Putamen (tissue), 1 donor: ENCODE measurements at places on chromosomes 11 and 22.
A peak's percentile ranks its signal among the peaks of the same experiment; 100 is the strongest.

DNA sequence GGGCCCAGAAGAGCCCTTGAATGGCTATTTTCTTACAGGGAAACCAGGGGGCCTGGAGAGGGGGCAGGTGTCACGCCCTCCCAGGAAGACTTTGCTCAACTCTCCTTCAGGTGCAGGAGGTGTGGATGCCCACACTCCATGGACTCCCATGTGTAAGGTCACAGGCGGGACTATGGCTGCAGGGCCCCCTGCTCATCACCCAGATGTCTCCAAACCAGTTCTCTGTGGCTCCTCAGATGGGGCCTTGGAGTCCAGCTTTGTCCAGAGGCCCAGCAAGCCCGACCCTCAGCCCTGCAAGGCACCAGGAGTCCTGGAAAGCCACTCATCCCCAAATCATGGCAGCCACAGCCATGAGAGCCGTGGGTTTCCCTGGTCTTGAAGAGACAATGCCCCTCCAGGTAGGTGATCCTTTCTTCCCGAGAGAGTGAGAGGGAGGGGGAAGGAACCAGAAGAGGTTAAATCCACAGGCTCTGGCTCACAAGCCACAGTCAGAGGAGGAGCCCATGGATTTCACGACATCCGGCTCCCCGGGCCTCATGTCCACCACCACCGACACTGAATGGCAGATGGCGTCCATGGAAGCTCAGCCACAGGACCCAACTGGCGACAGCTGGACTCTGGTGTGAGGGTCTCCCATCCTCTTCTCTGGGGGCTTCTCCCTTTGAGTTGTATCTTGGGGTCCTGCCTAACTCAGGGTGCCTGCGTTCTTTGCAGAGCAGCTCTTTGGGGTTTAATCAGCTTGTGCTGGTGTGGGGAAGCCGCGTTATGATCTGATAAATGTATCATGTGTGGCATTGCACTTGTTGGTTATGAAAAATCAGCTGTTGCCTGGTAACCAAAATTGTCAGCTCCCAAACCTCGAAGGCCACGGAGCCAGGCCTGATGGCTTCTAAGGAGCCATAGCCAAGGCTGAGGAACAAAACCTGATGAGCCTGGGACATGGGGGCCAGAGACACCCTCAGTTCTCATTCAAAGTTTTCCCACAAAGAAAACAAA is 620.4 kb downstream of the BRD1 start:
- DNase-seq: no peak

DNA sequence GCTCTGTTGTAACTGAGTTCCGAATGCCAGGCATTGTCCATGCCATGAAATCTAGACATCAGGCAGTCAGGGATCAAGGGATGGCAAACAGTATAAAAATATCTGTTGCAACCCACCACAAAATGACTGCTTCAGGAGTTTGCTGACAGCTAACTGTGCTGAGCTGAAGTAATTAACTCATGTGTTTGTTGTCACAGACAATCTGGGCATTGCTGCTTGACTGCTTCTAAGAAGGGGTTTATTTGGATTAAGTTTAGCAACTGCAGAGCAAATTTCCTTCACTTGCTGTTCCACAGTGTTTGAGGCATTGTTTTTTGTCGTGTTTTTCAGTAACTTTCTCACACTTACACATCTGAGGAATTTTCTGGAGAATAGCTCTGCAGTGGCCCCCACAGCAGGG is 30.4 kb downstream of the BSX start:
- no peak for DNase-seq

GRCh38 chr11:119791047-119791446 is 62.0 kb upstream of the NECTIN1 start:
- no peak for DNase-seq

DNA sequence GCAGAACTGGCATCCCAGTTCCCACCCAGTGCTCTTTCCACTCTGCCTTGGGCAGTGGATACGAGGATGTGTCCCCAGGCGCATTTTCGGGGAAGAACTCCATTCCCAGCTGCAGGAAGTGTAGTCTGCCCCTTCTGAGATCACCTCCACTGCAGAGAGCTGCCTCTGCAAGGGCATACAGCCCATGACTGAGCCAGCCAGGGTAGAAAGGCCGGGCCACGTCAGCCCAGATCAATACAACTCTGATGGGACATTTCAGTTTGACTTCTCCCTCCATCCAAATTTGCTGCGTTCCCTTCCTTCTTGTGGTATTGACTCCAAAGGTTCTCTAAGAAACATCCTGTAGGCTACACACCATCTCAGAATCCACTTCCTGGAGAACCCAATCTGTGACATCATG is 19.7 kb downstream of the MOGAT2 start:
- no peak for DNase-seq

DNA sequence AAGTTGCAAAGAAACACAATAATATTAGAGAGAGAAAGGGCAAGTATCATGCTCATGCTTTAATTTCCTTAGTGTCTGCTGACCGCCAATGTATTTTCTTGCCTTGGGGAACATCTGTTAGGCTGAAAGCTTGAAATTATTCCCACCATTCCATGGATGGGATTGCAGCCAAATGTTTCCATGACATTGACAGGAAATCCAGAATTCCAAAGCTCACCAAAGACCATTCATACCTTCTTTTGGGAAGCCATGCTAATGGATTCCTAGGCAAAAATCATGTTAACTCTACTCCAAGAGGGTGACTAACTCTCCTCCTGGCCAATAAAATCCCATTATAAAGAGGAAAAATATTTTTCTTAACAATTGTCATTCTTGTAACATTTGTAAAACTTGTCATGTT is 661.4 kb upstream of the FAT3 start:
- no peak for DNase-seq

DNA sequence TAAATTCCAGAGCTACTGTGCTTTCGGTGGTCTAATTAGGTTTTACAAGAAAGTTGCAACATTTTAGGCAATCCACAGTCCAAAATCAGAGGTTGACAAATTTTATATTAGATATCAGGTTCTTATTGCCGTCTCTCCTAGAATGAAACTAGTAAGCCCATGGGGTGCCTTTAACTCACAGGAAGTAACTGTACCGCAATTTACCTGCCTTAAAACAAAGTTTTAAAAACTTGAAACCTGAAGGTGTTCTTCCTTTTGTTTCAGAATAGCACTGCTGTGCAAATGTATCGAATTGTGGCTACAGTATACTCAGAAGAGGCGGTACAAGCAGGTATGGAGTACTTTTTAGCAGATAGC is 77.2 kb downstream of the PISD start:
- DNase-seq: no peak

- no peak for DNase-seq
Measured at GRCh38 chr22:22571862-22572261, 12.8 kb upstream of the PRAME start.

- DNase-seq: no peak
Measured at GRCh38 chr11:100980156-100980555, 149.5 kb downstream of the PGR start.

DNA sequence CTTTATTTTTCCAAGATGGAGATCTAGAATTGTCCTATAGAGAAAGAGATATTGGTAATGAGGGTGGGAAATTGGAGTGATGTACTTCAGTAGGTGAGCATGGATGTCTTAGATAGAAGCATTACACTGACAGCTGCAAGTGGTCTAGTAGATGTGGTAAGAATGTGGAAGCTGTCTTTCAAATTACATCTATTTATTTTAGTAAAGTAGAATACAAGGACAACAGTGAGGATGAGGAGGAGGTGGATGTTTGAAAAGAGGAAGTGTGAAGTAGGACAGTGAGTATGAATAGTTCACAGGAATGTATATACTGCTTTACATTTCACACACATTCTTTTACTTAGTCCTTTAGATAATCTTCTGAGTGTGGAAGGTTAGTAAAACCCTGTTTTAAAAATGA is 64.2 kb downstream of the HIPK3 start:
- no peak for DNase-seq

- peak; percentile 15 for DNase-seq
Measured at GRCh38 chr11:26960281-26960680, 33.6 kb upstream of the FIBIN start.

GRCh38 chr11:74312326-74312725 is 886 bp upstream of the P4HA3 start:
- DNase-seq: no peak

DNA sequence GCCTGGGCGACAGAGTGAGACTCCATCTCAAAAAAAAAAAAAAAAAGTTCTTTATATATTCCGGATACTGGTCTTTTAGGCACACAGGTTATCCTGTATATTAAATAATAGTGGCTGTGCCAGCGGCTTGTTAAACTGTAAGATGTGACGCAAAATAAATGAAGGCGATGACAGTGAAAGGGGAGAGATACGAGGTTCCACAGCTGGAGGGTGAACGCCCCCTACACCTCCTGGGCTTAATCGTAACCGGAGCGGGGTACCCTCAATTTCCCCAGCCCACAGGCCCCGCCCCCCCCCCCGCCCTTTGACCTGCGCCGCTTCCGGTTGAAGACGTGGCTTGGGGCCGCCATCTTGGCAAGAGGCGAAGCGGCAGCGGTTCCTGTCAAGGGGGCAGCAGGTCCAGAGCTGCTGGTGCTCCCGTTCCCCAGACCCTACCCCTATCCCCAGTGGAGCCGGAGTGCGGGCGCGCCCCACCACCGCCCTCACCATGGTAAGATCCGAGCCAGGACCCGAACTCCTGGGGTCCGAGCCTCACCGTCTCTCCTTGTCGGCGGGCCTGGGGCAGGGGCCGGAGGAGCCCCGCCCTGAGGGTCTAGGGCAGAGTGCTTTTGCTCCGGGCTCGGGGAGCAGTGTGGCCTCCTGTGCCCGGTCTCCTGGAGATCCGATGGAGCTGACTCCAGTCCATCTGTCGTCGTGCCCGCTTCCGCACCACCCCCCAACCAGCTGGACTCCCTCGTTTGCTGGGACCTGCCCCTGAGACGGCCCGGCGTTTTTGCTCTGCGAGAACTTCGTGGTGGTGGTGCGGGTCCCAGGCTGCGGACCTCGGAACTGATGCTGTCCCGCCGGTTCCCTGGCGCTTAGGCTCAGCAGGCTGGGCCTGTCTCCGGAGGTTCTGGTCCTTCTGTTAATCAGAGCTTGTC is at the start of gene ARCN1:
TSS of gene ARCN1 (plus strand) at position 349 of the 920 bp plus-strand sequence. CDS start at position 488, 139 bp downstream.
- peak; percentile 81 for DNase-seq

- no peak for DNase-seq
Measured at GRCh38 chr11:68048681-68049508, 10.1 kb downstream of the TCIRG1 start.

DNA sequence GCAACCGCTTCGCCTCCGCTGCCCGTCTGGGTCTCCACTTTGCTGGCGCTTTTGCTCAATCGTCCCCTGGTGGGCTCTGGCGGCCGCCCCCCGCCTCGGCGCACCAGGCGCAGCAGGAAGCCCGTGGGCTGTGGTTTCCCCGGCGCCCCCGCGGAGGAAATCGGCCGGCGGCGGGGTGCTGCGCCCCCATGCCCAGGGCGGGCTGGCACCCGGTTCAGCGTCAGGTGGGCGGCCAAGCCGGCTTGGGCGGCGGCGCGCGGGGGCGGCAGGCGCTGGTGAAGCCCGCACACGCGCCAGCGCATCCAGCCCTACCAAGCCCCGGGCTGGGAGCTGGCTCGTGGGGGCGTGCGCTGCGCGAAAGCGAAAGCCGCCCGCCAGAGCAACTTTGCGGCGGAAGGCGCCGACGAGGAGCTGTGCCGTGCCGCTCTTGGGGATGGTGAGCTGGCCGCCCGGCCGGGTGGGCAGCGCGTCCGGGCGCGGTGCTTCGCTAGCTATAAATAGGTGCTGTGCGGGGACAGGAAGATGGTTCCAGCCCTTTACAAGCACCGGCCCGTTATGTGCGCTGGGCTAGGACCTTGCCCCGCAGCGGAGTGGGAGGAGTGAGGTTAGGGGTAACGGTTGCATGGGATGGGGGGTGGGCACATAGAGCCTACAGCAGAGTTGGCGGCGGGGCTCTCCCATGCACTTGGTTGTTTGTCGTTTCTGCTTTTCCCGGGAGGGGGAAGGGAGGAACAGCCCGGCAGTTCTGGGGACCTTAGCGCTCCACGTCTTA is 25.0 kb upstream of the SUSD2 start:
- DNase-seq: no peak
